ENCODE measurements at places on chromosomes 2 and 18.

GRCh38 chr2:51995293-51995692, 963.4 kb upstream of the NRXN1 start:
- DNase-seq: no peak

DNA sequence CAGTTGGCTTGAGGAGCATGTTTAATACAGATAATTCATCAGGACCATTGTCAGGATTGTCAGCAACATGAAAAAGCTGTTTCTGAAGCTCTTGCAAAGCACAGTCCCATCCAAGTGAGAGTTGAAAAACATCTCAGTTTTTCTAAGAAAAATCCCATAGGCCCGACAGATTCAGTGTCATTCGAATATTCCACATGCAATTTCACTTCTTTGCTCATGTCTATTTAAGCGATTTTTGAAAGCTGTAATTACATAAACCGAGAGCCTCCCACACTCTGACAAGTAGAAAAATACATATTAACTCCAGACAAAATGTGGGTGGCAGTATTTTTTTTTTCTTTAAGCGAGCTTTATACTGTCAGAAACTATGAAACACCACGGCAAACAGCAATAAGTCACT, 134.7 kb upstream of the GALNT5 start:
- DNase-seq: no peak

GRCh38 chr18:5304232-5304631, 8.7 kb upstream of the ZBTB14 start:
- no peak for DNase-seq

- no peak for DNase-seq
Observed at GRCh38 chr2:111671426-111672150, 212.4 kb downstream of the ANAPC1 start.

DNA sequence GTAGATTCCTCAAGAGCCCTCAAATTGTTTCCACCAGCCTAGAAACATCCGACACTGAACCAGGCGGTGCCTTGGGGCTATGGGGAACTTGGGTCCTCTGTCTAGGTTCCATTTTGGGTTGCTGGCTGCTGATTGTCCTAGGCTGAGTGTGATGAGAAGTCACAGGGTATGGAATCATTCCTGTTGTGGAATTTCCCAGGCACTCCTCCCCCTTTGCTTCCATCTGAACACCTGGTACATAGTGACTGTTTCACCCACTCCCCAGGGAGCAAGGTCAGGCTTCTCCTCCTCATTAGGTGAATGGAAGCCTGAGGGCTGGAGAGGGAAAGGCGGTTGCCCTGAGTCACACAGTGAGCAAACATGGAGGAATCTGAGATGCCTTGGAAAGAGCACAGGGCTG, 4.5 kb downstream of the KIF3C start:
- DNase-seq: no peak

DNA sequence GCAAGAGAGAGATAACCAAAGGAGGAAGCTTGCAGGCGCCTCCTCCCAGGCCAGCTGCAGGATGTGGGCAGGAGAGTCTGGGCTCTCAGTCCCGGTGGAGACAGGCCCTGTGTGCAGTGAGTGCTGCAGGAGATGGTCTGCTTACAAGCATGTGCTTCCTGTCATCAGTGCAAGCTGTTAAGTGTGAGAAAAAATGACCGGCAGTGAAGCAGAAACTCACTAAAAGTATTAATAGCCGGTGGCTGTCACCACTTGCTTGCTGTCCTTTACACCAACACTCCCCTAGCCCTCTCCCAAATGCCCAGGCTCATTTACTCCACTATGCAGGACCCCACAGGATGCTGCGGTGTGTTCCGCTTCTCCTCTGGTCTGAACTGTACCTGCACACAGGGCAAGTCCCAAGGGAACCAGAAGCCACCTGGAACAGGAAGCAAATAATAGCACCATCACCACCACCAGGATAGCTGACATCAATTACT, 435.6 kb upstream of the HS6ST1 start:
- DNase-seq: no peak

GRCh38 chr2:239819974-239820555, 205.1 kb downstream of the NDUFA10 start:
- no peak for DNase-seq

- DNase-seq: no peak
Observed at GRCh38 chr2:191250400-191250799, 5.2 kb downstream of the MYO1B start.

DNA sequence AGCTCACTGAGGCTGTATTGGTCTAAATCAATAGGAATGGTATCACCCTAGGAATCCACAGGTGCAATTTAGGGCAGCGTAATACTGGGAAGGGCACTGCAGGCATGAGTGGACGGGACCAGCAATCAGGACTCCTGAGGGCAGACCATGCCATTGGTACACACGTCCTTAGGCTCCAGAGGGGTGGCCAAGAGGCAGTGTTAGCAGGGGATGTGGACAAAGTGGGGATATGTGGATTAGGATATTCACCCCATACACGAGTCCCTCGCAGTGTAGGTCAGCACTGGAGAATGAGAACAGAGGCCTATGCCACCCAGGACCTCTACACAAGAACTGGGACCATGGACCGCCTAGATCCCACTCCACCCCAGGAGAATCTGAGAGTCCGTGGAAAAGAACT, 389.8 kb downstream of the BCL11A start:
- DNase-seq: no peak

DNA sequence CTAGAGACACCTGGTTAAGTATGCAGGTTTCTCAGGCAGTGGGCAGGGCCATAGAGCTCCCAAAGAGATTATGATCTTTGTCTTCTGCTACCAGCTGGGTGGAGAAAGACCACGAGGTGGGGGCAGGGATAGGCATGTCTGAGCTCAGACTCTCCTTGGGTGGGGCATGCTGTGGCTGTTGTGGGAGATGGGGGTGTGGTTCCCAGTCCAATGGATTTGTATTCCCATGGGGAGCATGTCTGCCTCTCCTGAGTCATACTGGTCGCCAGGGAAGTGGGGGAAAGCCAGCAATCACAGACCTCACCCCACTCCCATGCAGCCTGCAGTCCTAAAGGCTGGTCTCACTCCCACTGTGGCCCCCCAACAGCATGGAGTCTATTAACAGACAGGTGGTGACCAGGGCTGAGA, 31.4 kb upstream of the RHOB start:
- no peak for DNase-seq

DNA sequence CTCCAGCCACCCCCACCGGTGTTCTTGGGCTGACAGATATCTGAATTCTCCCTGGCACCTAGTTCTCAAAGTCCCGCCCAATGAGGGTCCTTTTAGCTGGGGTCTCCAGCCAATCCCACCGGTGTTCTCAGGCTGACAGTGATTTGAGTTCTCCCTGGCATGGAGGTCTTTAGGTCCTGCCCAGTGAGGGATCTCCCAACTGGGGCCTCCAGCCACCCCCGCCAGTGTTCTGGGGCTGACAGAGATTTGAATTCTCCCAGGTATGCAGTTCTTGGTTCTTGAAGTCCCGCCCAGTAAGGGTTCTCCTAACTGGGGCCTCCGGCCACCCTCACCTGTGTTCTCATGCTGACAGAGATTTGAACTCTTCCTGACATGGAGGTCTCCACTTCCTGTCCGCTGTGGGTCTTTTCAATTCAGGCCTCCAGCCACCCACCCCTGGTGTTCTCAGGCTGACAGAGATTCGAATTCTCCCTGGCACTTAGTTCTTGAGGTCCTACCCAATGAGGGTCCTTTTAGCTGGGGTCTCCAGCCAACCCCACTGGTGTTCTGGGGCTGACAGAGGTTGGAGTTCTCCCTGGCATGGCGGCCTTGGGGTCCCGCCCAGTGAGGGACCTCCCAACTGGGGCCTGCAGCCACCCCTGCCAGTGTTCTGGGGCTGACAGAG, 154.6 kb downstream of the ANKRD36 start:
- no peak for DNase-seq

DNA sequence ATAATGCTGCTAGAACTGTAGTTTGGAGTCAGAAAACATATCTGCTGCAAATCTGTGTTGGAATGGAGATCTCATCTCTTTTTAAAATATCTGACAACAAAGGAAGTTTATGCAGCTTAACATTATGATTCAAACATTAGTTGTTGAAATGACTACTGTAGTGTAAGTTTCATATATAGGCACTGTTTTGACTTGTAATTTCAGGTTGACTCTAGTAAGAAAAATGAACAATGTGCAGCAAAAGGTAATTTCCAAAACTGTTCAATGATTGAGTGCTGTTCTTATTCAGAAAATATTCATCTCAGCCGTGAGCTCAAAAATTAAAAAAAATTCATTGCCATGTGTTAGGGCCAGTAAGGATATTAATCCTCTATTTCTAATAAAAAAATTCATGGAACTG, 48.5 kb downstream of the CCDC138 start:
- no peak for DNase-seq

GRCh38 chr2:5387406-5387805, 304.8 kb upstream of the SOX11 start:
- no peak for DNase-seq

DNA sequence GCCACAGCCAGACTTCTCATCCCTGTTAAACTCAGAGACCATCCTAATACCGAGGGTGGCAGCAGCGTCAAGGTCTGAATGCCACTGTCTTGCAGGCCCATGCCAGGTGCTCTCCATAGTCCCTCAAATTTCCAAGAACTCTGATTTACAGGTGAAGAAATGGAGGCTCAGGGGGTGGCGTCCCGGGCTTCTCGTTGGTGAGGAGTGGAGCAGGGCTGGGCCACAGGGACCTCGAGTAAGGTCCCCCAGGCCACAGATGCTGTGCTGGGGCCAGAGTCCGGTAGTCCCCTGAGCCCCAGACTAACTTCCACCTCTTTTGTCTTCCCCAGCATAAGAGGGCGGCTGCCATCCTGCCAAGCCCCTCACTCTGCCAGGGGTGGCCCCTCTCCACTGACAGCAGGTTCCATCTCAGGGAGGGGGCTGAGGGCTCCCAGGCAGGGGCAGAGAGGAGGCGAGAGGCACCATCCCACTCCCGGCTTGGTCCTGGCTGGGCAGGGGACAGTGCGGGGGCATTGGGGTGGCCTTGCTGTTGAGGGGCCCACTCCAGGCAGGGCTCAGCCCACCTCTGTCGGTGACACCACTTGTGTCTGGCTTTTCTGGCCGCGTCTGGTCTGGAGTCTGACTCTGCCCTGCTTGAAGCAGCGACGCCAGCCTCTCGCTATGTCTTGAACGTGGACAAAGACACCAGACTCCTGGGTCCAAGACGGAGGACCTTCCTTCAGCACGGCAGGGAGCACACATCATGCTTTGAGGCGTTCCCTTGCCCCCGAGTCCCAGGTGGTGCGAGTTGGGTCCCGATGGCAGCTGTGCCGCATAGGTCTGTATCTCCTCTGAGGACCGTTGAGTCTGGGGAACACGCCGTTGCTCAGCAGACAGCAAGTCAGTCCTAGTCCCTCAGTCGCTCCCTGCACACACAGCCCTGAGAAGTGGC, 15.9 kb upstream of the KLHL30 start:
- DNase-seq: no peak

- DNase-seq: no peak
Observed at GRCh38 chr2:16727256-16727655, 61.6 kb upstream of the CYRIA start.

GRCh38 chr2:127661072-127661649, 14.2 kb downstream of the LIMS2 start:
- DNase-seq: no peak

- DNase-seq: no peak
Observed at GRCh38 chr2:28080911-28081310, 190.4 kb downstream of the BABAM2 start.

DNA sequence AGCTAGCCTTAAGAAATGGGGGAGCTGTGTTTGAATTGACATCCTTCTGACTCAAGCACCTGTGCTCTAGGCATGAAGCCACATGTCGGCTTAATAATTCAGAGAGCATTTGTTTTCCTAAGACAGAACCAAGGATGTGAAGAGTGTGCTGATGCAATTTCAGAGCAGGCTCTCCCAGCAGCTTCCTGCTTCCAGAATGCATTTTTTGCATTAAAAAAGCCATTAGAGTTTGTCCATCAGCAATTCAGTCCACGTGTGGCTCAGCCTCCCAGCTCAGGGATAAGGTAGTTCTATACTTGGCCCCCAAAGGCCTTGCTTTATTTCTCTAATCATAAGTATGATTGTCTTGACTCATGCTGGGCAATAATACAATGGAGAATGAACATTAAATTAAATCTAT, 37.7 kb downstream of the DOCK10 start:
- DNase-seq: no peak

- DNase-seq: no peak
Observed at GRCh38 chr2:216299588-216299987, 72.7 kb downstream of the MARCHF4 start.

GRCh38 chr2:196591621-196592022, 47.9 kb upstream of the CCDC150 start:
- DNase-seq: peak; percentile 95

- no peak for DNase-seq
Observed at GRCh38 chr2:158716921-158717320, 78.2 kb upstream of the DAPL1 start.

DNA sequence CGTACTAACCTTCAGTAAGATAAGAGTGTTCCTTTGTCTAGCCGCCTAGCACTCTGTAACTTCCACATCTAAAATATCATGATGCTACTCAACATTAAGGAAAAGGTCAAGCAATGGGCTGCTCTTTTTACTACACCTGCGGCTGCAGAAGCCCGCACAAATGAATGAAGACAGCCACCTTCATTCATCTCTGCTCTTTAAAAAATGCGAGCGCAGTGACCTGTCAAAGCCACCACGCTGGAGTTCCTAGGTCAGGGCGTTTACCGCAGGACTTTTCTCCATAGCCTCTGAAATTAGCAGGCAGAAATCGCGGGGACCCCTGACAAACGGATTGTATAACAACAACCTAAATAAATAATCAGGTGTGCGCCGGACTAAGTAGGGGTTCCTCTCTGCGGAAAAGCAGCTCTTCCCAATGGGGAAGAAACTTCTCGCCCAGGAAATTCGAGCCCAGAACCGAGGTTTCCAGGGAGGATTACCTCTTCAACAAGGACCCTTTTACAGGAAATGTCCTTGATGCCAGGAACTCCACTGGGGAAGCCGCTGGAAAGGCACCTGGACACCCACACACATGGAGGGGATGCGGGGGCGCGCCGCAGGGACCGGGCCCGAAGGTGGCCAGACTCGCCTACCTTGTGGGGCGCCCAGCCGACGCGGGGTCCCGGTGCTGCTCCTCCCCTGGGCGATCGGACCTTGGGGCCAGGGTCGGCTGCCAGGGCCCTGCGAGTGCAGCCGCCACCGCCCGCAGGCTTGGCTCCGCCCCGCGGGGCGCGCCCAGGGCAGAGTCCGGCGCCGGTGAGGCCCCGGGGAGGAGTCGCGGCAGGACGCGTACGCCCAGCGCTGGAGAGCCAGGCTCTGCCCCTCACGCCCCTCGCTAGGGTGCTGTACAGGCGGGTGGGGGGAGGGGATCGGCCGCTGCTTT, at the start of gene CCDC68:
Gene CCDC68, minus strand, starts transcription at position 758 of the 922 bp plus-strand sequence. CDS start 16,670 bp downstream, outside the sequence.
- no peak for DNase-seq

DNA sequence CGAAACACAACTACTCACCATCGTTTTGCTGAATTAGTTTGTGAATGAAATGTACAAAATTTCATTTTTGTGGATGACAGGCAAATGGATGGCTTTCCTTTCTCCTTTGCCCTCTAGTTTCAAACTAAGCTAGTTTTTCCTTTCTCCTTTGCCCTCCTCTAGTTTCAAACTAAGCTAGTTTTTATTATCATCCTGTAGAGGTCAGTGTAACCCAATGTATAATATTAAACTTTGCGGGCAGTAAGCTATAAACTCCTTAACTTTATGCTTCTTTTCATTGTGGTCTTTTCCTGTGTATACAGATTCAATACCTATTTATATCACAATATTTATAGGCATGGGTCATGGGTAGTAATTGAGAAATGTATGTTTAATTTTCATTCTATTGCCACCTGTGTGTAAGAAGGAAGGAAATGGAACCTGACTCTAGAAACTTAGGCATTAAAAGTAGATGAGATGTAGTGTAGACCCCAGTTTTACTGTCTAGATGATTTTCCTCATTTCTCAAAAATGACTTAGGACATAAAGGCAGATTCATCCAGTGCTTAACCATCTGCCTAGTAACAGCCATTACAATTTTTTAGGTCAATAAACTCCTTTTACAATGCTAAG, 58.1 kb downstream of the MAP3K19 start:
- DNase-seq: peak; percentile 23

GRCh38 chr2:127084611-127085316, 22.2 kb downstream of the BIN1 start:
- no peak for DNase-seq

All from NCI-H748 treated with DMSO at 0.1 percent for 48 hours (cell line).